ENCODE measurements at places on chromosomes 11 and 22.

DNA sequence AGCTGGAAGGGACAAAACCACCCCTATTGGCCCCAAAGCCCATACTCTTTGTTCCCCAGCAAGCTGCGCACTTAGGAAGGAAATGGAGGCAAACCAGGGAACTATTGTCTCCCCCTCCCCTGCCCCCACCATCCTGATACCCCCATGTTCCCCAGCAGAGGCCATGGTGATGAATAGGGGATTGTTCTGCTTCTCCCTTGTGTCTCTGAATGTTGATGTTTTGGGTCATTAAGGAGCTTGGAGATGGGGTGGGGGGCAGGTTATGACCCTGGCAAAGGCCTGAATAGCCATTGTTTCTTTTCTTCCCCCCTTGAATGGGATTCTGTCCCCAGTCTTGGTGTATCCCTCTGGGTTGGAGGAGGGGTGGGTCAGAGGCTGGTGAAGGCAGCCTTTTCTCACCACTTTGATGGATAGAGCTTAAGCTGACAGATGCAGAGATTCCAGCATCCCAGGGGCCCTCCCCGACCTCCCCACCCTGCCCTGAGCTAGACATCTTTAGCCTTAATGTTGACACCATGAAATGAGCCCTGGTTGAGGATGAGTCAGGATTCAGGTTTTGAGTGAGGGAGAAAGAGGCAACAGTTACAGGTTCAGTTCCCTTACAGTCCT, 8.3 kb downstream of the DTX4 start:
- DNase-seq = no peak

GRCh38 chr11:133900176-133901105, 55.1 kb upstream of the SPATA19 start:
- no peak for DNase-seq

GRCh38 chr11:17528906-17529843, 15.0 kb downstream of the USH1C start:
- no peak for DNase-seq

GRCh38 chr11:71501071-71501985, 25.7 kb upstream of the KRTAP5-7 start:
- no peak for DNase-seq

DNA sequence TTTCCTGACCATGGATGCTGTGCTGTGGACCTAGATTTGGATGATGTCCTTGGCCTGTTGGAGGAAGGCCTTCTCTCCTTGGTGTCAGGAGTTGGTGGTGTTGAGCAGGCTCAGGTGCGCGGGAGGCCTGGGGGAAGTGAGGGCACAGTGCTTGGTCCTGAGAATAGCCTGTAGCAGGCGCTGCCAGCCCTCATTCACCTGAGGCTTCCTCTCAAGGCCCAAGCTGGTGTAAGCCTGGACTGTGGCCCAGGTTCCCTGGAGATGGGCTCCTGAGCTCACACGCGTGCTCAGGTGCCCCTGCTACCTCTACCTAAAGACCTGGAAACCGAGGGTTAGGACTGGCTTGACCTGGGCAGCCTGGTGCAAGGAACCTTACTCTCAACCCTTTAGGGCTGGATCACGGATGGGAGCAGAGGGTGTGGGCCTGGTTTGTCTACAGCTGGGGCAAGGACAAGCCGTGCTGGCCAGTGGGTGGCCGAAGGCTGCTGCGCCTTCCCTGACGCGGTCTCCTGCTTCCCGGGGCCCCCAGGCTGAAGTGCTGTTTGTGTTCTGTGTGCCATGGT, 7.8 kb upstream of the GRAMD4 start:
- no peak for DNase-seq

DNA sequence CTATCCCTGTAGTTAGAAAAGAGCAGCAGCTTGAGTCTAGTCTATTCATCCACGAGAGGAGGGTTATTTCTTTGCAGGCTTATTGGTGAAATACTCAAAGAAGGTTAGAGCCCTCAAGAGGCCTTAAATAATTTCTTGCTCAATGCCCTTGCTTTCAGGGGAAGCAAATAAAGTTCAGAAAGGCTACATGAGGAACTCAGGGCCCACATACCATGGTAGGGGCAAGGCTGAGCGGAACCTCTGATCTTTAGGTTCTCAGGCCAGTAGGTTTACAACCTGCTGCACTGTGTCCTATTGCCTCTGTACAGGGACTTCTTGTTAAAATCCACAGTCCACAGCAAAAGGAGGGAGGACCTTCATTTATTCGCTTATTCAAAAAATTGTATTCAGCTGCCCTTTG, 101.7 kb downstream of the ADAMTS15 start:
- no peak for DNase-seq

GRCh38 chr11:12066799-12067508, 43.4 kb upstream of the MICAL2 start:
- DNase-seq = no peak

DNA sequence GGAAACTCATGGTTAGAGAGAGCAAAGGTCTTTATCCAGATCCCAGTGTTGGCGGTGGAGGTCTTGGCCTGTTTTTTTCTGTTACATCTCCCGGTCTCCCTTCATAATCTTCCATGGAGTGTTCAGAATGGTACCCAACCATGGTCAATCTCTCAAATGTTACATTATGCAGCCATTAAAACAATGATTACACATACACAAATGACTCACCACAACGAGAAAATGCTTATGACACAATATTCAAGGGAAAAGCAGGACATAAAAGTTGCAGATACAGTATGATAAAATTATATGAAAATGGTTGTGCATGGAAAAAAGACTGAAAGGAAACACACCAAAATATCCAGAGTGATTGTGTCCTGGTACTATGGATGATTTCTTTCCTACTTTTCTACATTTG, 17.8 kb upstream of the CSNK1E start:
- DNase-seq = no peak

DNA sequence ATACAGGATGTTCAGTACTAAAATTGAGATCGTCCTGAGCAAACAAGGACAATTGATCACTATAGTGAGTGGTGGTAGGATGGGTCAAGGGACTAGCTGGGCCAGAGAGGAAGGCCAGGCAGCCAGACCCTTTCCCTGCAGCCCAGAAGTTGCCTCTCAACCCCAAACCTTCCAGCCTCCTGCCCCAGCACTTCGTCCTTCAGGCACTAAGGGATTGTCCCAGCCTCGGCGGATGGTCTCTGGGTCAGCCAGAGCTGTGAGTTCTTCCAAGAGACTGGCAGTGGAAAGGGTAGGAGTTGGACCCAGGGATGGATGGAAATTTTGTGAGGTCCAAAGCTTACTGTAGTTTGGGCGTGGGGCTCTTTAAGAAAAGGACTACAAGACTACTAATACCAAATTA, 3.6 kb upstream of the LMO1 start:
- no peak for DNase-seq
